GM10248 (cell line): ENCODE measurements at places on chromosomes 7 and 10.

- no peak for DNase-seq
Measured at GRCh38 chr7:117195361-117196029, 127.4 kb downstream of the WNT2 start.

- no peak for DNase-seq
Measured at GRCh38 chr10:12608761-12609160, 259.4 kb downstream of the CAMK1D start.

DNA sequence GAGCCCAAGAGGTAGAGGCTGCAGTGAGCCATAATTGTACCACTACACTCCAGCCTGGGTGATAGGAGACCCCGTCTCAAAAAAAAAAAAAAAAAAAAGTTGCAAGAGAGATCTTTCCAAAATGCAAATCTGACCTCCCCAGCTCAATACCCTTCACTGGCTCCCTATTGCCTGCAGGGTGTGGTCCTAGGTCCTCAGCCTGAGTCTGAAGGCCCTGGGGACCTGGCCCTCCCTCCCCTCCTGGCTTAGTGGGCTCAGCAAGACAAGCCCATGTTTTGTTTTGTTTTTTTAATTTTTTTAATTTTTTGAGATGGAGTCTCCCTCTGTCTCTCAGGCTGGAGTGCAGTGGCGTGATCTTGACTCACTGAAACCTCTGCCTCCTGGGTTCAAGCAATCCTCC lies 20.6 kb downstream of the SRRM3 start:
- DNase-seq, result no peak

DNA sequence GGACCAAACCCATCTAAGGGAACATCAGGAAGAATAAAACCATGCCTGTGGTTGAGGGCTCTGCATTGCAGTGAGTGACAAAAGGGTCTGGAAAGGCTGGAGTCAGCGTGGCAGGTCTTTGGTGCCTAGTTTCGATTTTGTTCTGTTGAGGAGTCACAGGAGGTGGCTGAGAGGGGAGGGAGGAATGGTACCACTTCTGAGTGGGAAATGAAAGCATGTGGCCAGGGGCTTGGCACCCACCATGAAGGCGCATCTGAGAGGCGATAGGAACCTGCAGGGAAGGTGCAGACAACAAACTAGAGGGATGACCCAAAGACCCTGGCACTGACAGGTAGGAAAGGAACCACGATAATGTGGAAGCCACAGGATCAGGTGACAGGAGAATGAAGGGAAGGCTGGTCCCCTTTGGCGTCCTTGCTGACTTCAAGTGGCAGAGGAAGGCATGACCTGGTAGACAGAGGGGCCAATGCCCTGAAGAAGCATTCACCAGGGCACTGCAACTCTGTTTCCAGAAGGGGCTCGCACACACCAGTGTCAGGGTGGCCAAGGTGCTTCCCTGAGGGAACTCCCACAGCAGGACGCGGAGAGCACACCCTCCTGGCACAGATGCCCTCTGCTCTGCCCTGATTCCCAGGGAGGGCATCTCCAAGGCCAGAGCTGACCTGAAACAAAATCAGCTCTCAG lies 41.7 kb downstream of the HIPK2 start:
- no peak for DNase-seq

GRCh38 chr7:3034591-3035150 lies 9.0 kb downstream of the CARD11 start:
- DNase-seq, result no peak

DNA sequence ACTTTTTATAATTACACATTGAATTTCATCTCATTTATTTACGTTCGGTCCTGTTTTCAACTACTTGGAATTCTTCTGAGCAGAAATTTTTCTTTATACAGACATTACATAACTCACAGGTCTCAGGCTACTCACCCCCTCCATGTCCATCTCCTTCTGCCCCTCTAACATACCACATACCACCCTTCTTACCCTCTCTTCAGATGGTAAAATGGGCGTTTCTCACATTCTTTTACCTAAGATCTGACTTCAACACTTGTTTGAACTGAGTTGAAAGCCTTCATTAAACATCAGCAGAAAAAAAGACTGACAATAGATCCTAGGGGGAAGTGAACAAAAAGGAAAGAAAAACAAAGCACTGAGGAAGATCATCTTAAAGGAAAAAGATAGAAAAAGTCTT lies 309.7 kb downstream of the CTNNA3 start:
- DNase-seq, result no peak

- no peak for DNase-seq
Measured at GRCh38 chr7:4687956-4688355, 5.9 kb downstream of the FOXK1 start.

- DNase-seq, result peak; percentile 79
Measured at GRCh38 chr10:119268871-119269506, 61.6 kb downstream of the GRK5 start.

DNA sequence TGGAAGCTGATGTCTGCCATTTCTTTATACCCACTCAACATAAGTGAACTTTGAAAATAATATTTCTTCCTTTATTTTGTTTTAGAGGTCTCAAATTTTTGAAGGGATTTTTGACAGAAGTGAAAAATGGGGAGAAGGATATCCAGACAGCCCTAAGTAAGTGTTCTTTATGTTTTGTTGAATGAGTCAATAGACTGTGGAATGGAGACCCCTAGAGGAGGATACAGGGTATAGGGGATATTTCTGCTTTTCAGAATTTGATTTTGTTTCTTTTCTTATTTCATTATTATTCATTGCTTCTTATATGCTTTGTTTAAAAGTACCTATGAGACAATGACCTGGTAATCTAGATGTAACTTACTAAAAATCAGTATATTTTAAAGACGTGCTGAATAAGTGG lies 34.4 kb downstream of the PLEKHA8 start:
- peak; percentile 39 for DNase-seq

- DNase-seq, result peak; percentile 42
Measured at GRCh38 chr7:93890464-93891068, at the start of gene TFPI2. Gene TFPI2, minus strand, starts transcription at chr7:93890753. Its CDS starts 75 bp downstream, at chr7:93890678.

- DNase-seq, result no peak
Measured at GRCh38 chr7:85030893-85031292, 156.0 kb downstream of the SEMA3D start.

GRCh38 chr10:14532473-14533251 lies 201.9 kb upstream of the FRMD4A start:
- no peak for DNase-seq

GRCh38 chr7:156117542-156118247 lies 305.4 kb upstream of the SHH start:
- DNase-seq, result no peak

DNA sequence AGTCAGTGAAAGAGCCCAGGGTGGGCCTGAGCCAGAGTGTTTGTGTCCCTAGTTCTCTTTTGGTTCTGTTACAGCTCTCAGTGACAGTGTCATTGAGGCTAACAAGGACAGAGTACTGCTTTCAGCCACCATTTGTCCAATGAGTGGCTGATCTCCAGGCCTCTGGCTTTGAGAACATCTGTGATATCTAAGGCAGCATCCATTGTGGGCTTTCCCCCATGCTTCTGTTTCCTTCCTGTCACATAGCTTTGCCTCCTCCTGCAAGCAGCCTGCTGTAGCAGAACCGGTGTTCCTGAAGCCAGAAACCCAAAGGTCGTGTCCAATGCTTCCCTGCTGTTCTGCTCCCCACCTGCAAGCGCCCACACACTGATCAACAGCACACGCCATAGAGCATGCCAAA lies 68.4 kb downstream of the IKZF1 start:
- DNase-seq, result no peak

GRCh38 chr10:88067737-88068136 lies 204.3 kb downstream of the PTEN start:
- DNase-seq, result no peak

DNA sequence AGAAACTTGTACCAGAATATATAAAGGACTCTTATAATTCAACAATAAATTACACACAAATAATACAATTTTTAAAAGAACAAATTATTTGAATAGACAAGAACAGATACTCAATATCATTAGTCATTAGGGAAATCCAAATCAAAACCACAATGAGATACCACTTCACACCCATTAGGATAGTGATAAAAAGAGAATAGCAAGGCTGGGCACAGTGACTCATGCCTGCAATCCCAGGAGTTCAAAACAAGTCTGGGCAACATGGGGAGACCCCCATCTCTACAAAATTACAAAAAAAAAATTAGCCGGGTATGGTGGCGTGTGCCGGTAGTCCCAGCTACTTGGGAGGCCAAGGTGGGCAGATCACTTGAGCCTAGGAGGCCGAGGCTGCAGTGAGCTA lies 52.2 kb upstream of the KCNIP2 start:
- no peak for DNase-seq

GRCh38 chr7:81869670-81870069 lies 99.8 kb upstream of the HGF start:
- DNase-seq, result no peak

DNA sequence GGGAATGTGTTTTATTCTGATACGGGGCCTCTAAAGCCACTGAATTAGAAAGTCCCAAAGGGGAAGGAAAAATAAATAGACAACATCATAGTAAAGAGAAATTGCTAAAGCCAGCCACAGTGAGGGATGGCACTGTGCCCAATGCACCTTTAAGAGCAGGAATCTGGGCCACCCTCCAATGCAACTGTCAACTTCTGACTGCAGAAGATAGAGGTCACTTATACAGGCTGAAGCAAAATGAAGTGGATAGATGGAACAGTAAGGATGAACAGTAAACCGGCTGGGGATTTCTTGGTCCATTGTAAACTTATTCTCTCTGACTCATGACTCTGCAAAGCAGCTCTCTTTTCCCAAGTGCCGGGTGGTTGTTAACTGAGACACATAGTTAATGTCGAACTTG lies 54.0 kb upstream of the KCNIP2 start:
- DNase-seq, result no peak

DNA sequence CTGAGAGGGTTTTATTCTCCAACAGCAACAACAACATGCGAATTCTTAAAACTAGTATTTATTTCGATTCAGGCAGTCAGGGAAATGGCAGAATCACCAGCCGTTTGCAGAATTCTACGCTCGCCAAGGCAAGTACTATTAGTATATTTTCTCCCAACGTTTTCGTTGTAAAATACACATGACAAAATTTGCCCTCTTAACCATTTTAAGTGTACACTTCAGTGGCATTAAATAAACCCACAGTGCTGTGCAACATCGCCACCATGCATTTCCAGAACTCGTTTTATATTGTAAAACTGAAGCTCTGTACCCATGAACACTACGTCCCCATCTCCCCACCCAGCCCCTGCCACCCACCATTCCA lies 10.8 kb downstream of the EN2 start:
- DNase-seq, result no peak
